Bone marrow (tissue), 2 donors: ENCODE measurements at places on chromosomes 5 and 9.

DNA sequence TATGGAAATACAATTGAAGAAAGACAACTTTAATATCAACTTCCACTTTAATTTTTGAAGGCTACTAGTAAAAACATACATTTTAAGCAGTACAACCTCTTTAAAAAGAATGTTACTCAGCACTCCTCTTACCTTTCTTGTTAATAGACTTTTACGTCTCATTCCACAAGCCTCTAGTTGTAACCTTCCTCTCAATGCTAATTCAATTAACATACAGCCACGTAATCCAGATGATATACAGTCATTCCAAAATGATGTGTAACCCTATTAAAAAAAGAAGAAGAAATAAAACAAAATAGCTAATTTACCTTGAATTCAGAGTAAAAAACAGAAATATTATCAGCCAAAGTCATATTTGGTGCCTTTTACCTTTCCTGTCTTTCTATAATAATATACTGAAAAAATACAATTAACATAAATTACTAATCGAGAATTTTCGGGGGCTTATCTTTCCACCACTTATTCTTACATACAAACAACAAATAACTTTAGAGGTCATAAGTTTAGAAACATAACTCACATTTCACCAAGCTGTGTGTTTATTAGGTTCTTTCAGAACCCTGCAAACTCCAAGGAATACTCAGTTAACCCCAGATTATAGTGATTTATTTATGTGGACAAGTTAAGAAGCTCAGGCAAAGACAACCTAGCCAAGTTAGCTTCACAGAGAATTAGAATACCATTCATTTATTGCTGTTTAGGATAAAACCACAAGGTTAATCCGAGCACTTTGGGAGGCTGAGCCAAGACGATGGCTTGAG lies 30.3 kb downstream of the GOLPH3 start:
- no peak for DNase-seq

- no peak for DNase-seq
Observed at GRCh38 chr5:174453690-174454089, 270.7 kb upstream of the MSX2 start.

DNA sequence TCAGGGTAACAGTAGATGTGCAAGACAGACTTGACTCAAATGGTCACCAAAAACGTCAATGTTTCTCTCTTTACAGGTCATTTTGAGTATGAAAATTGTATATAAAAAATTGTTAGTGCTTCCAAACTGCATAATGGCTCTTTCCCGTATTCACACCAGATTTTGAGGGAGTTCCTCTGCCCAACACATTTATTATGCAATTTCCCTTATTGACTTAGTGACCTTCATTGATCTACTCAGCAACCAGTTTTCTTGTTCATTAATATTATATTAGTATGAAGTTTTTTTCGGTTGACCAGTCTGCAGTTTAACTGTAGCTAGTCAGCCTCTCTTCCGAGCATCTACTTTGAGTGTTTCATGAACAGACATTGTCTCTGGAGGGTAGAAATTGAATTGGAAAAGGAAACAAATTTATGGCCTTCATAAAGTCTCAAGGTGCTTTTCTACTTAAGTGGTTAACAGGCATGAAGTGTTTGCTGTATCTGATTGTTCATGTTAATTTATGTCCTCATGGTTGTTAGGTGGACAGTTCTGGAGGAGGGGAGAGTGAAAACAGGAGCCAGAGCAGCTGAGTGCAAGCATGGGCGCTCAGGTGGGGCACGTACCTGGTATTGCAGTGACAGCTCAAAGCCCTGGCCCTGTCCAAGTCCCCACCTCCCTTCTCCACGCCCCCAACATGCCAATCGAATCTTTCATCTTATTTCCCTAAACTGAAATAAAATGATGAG lies 240.2 kb downstream of the RFK start:
- DNase-seq = no peak

- no peak for DNase-seq
Observed at GRCh38 chr5:33282696-33283095, 158.1 kb upstream of the TARS1 start.

DNA sequence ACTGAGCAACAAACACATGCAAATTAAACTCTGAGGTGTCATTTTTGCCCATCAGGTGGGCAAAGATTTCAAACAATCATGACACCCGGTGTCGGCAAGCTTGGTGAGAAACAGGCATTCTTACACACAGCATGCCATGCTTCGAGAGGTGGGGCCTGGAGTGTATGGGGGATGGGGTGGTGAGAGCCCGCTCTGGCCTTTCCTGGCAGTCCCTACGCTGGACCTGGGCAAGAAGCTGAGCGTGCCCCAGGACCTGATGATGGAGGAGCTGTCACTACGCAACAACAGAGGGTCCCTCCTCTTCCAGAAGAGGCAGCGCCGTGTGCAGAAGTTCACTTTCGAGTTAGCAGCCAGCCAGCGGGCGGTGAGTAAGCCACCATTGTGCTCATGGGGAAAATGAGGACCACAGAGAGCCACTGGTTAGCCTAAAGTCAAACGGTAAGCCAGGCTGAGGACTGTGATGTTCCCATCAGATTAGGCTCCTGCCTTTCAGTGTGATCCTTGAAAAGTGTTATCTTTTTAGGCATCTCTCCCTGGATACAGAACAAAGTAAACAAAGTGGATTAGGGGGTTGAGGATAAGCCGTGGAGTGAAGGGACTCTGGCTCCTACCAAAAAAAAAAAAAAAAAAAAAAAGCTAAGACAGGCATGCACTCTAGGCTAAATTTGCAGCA lies 9.4 kb downstream of the MYOZ3 start:
- no peak for DNase-seq

DNA sequence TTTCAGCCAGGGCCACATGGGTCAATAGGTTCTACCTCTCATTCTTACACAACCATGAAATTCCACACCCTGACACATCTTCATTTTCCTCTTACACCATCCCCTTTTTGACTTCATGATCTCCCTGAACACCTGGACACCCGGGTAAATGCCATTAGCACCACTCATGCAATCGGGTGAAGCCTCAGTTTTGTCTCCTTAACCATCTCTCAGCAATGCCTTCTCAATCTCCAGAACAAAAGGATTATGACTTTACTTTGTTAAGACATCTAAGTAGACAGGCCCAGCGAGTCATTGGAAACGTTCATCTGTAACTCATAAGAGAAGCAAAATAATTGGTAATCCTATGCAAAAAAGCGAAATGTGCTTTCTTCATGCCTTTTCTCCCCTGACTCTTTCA lies 49.9 kb downstream of the ADAMTS12 start:
- DNase-seq = no peak

- DNase-seq = no peak
Observed at GRCh38 chr9:136943291-136944211, 987 bp downstream of the FBXW5 start.

- no peak for DNase-seq
Observed at GRCh38 chr5:124079062-124079461, 567.1 kb downstream of the CSNK1G3 start.

DNA sequence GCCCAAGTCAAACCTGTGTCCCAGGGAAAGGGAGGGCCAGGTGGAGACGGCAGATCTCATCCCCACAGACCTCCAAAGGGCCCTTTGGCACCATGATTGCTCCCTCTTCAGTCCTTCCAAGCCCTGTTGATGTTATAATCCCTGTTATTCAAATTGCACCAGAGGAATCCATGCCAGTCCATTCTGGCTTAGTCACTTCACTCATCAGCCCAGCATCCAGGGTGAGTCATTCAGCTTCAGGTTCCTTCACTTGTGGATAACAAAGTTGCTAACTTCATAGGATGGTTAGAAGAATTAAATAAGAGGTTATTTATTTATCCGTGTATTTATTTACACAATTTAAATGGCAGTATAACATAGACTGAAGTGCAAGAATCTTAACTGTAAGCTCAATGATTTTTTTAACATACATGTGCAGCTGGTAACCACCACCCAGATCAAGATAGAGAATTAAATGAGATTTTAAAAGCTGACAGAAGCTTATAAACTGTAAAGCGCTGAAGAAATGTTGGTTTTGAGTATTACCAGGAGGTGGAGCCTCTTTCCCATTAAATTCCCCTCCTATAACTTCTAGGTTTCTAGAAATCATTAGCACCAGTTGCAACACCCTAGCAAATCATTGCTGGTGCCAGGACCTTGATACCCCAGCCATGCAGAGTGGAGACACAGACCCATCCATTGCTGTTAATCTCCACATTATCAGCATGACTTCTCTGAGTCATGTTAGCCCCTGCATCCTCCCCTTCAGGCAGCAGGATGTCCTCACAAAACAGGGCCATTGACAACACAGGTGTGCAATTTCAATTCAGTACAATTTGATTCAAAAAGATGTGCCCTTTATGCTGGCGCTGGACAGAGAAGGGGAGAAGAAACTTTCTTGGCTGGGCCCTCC lies 77.4 kb downstream of the SEC61B start:
- no peak for DNase-seq

GRCh38 chr5:62596096-62596495 lies 17.5 kb downstream of the LRRC70 start:
- DNase-seq = no peak

DNA sequence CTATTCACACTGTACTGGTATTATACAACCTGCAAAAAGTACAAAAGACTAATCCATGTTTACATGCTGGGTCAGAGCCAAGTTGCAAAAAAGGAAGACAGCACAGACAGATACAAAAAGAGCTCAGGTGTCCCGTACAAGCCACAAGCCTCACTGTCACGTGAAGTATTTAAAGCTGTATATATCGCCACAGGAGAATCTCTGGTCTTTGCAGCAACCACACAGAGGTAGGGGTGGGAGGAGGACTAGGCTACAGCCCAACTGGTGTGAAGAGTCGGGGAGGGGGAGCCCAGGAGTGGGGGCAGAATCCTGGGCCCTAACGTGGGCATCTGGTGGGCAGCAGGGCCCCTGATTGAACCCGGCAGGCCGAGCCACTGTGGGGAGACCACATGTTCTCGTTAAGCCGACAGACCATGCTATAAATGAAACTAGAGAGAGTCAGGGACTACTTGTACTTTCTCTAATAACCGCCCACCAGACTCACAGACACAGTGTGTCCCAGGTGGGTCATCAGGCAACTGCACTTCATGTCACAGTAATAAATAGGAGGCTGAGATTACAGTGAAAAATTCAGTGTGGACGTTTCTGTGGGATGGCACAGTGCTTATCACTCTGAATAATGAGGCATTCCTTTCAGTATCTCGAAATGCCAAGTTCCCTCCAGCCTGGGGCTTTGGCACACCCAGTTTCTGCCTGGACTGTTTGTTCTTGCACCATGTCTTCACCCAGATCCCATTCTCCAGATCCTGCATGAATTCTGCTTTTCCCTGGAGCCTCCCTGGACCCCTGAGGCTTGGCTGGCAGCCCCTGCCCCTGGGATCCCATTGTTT lies 79.3 kb upstream of the SH3PXD2B start:
- DNase-seq = no peak

DNA sequence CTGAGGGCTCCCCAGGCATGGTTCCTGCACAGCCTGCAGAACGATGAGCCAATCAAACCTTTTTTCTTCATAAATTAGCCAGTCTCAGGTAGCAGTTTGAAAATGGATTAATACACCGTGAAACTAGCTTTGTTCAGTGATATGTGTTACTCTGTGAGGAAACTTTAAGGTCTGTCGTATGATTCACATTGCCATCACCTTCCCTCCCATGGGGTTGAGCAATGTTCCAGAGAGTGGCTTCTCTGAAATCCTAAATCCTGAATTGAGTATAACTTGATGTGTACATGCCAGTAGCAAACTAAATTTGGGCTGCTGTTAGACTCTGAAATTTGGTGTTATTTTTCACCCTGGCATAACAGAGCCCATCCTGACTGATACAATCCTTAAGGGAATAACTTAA lies 866.4 kb upstream of the C9orf72 start:
- no peak for DNase-seq

DNA sequence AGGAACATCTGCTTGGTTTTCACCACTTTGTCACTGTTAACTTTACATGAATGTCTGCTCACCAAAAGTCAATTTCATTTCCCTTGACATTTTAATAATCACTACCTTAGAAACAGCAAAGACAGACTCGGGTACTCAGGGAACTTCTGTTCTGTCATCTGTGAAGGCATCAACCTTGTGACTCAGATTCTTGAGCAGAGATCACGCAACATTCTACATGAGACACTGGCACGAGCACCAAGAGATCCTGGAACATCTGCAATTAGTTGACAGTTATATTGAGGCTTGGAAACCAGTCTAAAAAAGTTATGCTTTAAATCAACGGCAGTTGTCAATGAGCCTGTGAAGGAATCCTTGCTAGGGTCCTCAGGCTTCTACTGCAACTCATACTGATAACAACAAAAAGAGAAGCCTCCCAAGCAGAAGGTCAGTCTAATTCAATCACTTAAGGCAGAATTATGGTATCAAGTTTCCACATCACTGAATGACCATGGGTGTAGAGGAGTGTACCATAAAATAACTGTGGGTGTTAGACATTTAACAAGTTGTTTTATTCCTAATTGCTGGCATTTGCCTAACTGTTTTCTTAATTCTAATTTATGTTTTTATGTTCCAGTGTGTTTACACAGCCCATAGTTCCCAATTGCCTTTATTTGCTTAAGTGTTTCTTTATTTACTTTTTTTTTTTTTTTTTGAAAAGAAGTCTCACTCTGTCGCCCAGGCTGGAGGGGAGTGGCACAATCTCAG lies 3.3 kb upstream of the PBX3 start:
- no peak for DNase-seq
